ENCODE measurements at places on chromosomes 11 and 22. TPM values are rescaled to one million over a fixed set of nuclear protein-coding genes. Genes with fewer than 3 reads are reported as not detected.

- H3K27me3 ChIP-seq: peaks cover 25% of the 10 kb centered on the region
- H3K27ac ChIP-seq: no peak overlapping the region
- H3K4me3 ChIP-seq: no peak overlapping the region
- H3K36me3 ChIP-seq: no peaks in the 10 kb centered on the region
- no peak for DNase-seq
- H3K4me1 ChIP-seq: no peaks in the 10 kb centered on the region
Measured at GRCh38 chr11:1668911-1669473, 28.0 kb upstream of the KRTAP5-6 start.

- no peak for DNase-seq
- no peaks in the 10 kb centered on the region for H3K27me3 ChIP-seq
- no peak overlapping the region for H3K27ac ChIP-seq
Measured at GRCh38 chr11:95888439-95888838, 35.5 kb downstream of the MTMR2 start.

GRCh38 chr11:33388793-33389525 is 131.8 kb downstream of the HIPK3 start:
- H3K4me3 ChIP-seq: no peak overlapping the region
- no peak for DNase-seq
- H3K4me1 ChIP-seq: no peaks in the 10 kb centered on the region
- H3K27ac ChIP-seq: no peak overlapping the region

DNA sequence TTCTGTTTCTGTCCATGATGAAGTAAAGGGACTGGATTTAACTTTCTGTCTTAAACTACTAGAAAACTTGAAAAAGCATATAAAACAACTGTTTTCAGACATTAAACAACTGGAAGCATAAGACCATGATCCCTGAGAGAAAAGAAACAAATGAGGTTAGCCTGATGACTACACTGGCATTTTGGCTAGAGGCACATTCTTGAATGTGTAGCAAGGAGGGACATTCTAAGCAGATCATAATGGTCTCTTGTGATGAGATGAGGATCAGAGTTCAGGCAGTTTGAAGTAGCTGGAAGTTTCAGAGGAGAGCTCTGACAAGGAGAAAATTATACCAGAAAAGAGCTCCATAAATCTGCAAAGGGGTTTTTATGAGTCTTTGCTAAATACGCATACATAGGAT is 75.4 kb downstream of the AASDHPPT start:
- H3K27me3 ChIP-seq: no peaks in the 10 kb centered on the region
- DNase-seq: peak; percentile 41
- peak overlapping the region; percentile 43 for H3K27ac ChIP-seq
- no peaks in the 10 kb centered on the region for H3K4me1 ChIP-seq

DNA sequence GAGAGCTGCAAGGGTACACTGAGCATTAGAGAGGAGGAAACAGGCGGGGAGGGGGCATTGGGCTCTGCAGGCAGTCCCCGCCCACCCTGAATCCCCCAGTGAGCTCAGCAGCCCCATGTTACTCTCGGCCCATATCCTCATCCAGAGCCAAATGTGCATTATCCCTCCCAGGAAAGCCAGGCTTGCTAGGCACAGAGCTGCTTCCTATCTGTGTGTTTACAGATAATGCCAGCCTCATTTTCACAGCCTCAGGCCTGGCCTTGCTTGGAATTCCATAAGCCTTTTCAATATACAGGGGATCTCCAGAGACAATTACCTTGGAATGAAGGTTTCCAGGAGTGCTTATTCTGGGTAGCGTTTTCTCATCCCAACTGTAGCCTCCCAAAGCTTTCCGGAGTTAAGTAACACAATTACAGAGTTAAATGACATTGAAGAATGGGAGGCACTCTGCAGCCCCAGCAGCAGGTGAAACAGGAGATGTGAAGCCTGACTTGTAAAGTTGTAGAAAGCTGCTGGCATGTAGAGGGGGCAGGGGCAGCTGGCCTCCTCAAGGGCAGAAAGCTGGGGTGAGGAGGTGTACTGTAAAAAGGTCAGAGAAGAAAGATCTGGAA is 91.5 kb upstream of the TBCEL start:
- no peak overlapping the region for H3K27ac ChIP-seq
- H3K27me3 ChIP-seq: no peaks in the 10 kb centered on the region
- no peak for DNase-seq
- no peaks in the 10 kb centered on the region for H3K4me1 ChIP-seq
- H3K4me3 ChIP-seq: no peak overlapping the region
- no peaks in the 10 kb centered on the region for H3K36me3 ChIP-seq

DNA sequence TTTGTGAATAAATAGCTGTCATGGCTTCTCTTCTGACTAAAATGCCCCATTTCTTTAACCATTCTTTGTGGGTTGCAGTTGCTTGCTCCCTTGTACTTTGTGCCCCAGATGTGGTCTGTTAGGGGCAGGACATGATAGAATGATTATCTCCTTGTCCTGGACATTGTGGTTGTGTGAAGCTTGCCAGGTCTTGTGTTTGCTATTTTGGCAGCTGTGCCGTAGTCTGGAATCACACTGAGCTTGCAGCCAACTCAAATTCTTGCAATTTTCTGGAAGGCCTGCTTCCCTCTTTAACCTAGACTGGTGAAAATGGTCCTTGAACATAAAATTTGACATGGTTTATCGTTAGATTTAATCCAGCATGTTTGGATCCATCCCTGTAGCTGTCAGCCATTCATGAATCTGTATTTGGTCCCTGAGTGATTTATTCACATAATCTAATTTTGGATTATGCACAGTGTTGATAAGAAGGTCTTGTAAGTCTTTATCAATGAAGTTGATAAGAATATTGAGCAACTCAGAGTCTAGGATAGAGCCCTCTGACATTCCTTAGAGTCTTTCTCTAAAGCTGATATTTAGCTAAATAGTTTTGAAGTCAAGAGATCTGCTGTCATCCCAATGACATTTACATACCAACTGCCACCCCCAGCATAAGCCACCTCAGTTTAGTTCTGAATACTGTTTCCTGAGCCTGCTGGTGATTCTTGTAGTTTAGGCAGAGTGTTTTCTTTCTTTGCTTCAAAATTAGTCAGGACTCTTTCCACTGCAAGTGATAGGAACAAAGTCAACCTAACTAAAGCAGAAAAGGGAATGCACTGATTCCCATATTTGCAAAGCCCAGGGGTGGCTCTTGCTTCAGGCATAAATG is 9.8 kb downstream of the SPON1 start:
- H3K27ac ChIP-seq: no peak overlapping the region
- peak; percentile 62 for DNase-seq
- H3K36me3 ChIP-seq: no peaks in the 10 kb centered on the region
- H3K4me1 ChIP-seq: peaks cover 3% of the 10 kb centered on the region

DNA sequence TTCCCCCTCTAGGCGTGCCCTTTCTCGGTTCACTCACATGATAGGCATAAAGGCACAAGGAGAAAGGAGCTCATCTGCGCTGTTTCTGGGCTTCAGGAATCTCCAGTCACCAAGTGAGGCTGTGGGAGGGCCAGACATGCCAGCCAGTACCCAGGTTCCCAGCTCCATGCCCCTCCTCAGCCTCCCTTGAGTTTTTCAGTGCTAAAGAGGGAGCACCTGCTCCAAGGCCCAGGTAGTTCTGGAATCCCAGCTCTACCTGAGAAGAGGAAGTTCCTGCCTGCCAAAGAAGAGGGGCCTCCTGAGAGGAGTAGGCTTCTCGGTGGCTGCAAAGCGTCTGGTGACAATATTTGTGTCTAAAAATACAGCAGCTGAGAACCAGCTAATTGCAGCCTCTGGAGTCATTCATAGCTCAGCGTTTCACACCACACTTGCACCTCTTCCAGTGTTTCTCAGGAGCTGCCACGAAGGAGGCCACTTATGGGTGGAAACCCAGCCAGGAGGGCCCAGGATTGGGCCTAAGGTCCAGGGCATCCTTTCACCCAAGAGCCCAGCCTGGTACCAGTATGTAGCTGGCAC is 197.4 kb downstream of the TRIM29 start:
- H3K27me3 ChIP-seq: peaks cover 12% of the 10 kb centered on the region
- DNase-seq: no peak
- no peak overlapping the region for H3K4me3 ChIP-seq
- H3K36me3 ChIP-seq: no peaks in the 10 kb centered on the region
- no peak overlapping the region for H3K27ac ChIP-seq

GRCh38 chr11:73454987-73455386 is 78.8 kb downstream of the RELT start:
- no peak overlapping the region for H3K27ac ChIP-seq
- H3K4me3 ChIP-seq: no peak overlapping the region
- H3K36me3 ChIP-seq: peaks cover 2% of the 10 kb centered on the region
- no peak for DNase-seq

DNA sequence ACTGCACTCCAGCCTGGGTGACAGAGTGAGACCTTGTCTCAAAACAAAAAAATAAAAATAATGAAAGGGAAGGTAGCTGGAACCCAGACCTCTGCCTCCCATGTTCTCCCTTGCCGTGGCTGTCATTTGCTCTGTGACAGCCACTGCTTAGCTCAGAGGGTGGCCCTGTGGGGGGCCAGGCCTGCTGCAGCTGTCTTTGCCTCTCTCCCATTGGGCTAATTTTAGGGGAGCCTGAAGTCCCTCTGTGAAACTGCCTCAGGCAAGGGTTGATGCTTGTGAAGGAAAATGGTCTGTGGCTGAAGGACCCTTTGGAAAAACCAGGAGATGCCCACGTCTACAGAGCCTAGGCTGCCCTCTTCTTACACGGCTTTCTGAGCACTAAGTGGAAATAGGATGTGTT is 42.9 kb downstream of the C11orf91 start:
- peaks cover 13% of the 10 kb centered on the region for H3K36me3 ChIP-seq
- DNase-seq: no peak
- no peak overlapping the region for H3K4me3 ChIP-seq
- no peaks in the 10 kb centered on the region for H3K27me3 ChIP-seq

- no peaks in the 10 kb centered on the region for H3K36me3 ChIP-seq
- no peaks in the 10 kb centered on the region for H3K27me3 ChIP-seq
- H3K4me1 ChIP-seq: peaks cover 22% of the 10 kb centered on the region
- DNase-seq: no peak
- peak overlapping the region; percentile 16 for H3K27ac ChIP-seq
Measured at GRCh38 chr11:27696115-27696514, 4.1 kb downstream of the BDNF start.

- no peak overlapping the region for H3K27ac ChIP-seq
- no peaks in the 10 kb centered on the region for H3K36me3 ChIP-seq
- peaks cover 8% of the 10 kb centered on the region for H3K4me1 ChIP-seq
- peaks cover 36% of the 10 kb centered on the region for H3K27me3 ChIP-seq
- H3K4me3 ChIP-seq: no peak overlapping the region
Measured at GRCh38 chr22:36212901-36213300, 11.3 kb upstream of the APOL4 start.

DNA sequence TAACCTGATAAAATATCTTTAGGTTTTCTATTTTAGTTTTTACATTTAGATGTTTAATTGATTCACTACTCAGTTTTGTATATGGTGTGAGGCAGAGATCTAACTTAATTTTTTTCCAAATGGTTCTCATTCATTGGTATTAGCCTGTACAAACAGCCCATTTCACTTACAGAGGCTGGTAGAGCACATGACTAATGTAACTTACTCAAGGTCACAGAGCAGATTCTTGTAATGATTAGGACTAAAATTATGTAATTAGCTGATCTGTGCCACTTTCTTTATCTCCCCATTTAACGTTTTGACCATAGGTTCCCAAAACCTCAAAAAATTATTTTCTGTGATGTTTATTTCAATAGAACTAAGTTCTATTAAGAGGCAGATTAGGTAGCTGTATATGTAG is 16.5 kb upstream of the TNRC6B start:
- H3K4me3 ChIP-seq: no peak overlapping the region
- H3K36me3 ChIP-seq: no peaks in the 10 kb centered on the region

GRCh38 chr22:37069319-37069718 is 17.8 kb downstream of the KCTD17 start:
- DNase-seq: no peak
- H3K36me3 ChIP-seq: no peaks in the 10 kb centered on the region
- peaks cover 24% of the 10 kb centered on the region for H3K27me3 ChIP-seq
- H3K4me1 ChIP-seq: no peaks in the 10 kb centered on the region

- H3K36me3 ChIP-seq: no peaks in the 10 kb centered on the region
- H3K4me3 ChIP-seq: no peak overlapping the region
- peaks cover 13% of the 10 kb centered on the region for H3K4me1 ChIP-seq
- H3K27me3 ChIP-seq: no peaks in the 10 kb centered on the region
Measured at GRCh38 chr11:3123761-3124733, 41.1 kb downstream of the OSBPL5 start.

KRTAP5-9 gene
- not detected for total RNA-seq

PNPLA3 gene
- 10.8 TPM for total RNA-seq

FGF19 gene
- not detected for total RNA-seq

MMP12 gene
- total RNA-seq: not detected

GSTT2B gene
- total RNA-seq: 4.9 TPM

ANGPTL5 gene
- not detected for total RNA-seq

IL10RA gene
- total RNA-seq: 0.12 TPM

OR5P2 gene
- 1.4 TPM for total RNA-seq

TBC1D10A gene
- 33.3 TPM for total RNA-seq

SCGB2A2 gene
- total RNA-seq: not detected
